ENCODE measurements at places on chromosomes 6 and 20. TPM values are rescaled to one million over a fixed set of nuclear protein-coding genes. Genes with fewer than 3 reads are reported as not detected.

Gene FKBP1C
- total RNA-seq, result 1.9 TPM

Gene ANKRD60
- not detected for total RNA-seq

DNA sequence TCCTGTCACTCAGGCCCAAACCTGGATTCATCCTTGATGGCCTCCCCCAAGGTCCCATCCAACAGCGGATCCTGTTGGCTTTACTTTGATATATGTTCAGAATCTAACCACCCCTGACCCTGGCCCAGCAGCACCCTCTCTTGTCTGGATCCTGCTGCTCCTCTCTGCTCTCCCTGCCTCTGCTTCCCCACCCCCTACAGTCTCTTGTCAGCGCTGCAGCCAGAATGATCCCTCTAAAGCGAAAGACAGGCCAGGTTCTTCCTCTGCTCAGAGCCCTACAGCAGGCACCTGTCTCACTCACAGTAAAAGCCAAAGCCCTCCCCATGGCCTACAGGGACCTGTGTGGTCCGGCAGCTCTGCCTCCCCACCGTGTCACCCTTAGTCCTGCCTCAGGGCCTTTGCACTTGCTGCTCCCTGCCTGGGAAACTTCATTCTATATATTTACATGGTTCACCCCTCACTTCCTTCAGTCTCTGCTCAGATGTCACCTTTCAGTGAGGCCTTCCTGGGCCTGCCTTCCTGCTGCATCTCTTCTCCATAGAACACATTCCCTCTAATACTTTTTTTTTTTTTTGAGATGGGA lies 37.4 kb upstream of the KCNB1 start:
- no peaks in the 10 kb centered on the region for H3K36me3 ChIP-seq
- H3K4me1 ChIP-seq, result 0 out of 2 replicates have a peak, but pooled peaks cover 4% of the 10 kb centered on the region
- H3K27ac ChIP-seq, result no peak overlapping the region
- no peak overlapping the region for H3K4me3 ChIP-seq
- H3K27me3 ChIP-seq, result peaks cover 20% of the 10 kb centered on the region

DNA sequence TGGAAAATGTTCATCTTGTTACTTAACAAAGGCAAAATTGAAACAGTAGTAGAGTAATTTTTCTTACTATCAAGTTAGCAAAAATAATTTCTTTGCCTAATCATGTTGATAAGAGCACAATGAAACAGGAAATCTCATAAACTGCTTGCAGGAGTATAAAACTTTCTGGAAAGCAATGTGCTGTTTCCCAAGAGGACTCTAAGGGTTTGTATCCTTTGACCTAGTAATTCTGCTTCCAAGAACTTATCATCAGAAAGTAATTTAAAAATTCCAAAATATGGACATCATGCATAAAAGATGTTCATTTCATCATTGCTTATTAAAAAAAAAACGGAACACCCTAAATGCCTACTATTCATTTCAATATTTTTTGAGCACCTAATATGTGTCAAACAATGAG lies 46.1 kb upstream of the TNFAIP3 start:
- H3K36me3 ChIP-seq, result no peaks in the 10 kb centered on the region
- H3K4me3 ChIP-seq, result no peak overlapping the region
- H3K27me3 ChIP-seq, result no peaks in the 10 kb centered on the region
- H3K27ac ChIP-seq, result no peak overlapping the region
- peaks cover 10% of the 10 kb centered on the region for H3K4me1 ChIP-seq

GRCh38 chr20:54223751-54224150 lies 15.9 kb downstream of the PFDN4 start:
- no peaks in the 10 kb centered on the region for H3K36me3 ChIP-seq
- no peak for DNase-seq
- H3K4me1 ChIP-seq, result peaks cover 3% of the 10 kb centered on the region
- H3K27me3 ChIP-seq, result no peaks in the 10 kb centered on the region
- no peak overlapping the region for H3K4me3 ChIP-seq

- H3K4me3 ChIP-seq, result no peak within 1 kb of the TSS
- H3K36me3 ChIP-seq, result no peaks in the 10 kb centered on the region
- H3K27me3 ChIP-seq, result no peaks in the 10 kb centered on the region
- no peaks in the 10 kb centered on the region for H3K4me1 ChIP-seq
These were observed at the start of gene MOG for GRCh38 chr6:29656798-29657197. Gene MOG (plus strand): TSS chr6:29657092. CDS start chr6:29657210, 118 bp downstream.

GRCh38 chr6:9761220-9761619 lies 653.7 kb downstream of the TFAP2A start:
- no peaks in the 10 kb centered on the region for H3K36me3 ChIP-seq
- H3K27ac ChIP-seq, result no peak overlapping the region

Gene GSS
- total RNA-seq, result 82.0 TPM

Gene SALL4
- total RNA-seq, result 1.7 TPM

GRCh38 chr6:124254941-124255685 lies 451.4 kb downstream of the NKAIN2 start:
- H3K36me3 ChIP-seq, result no peaks in the 10 kb centered on the region
- no peak for DNase-seq
- H3K27me3 ChIP-seq, result no peaks in the 10 kb centered on the region
- no peak overlapping the region for H3K4me3 ChIP-seq
- no peaks in the 10 kb centered on the region for H3K4me1 ChIP-seq
- no peak overlapping the region for H3K27ac ChIP-seq

DNA sequence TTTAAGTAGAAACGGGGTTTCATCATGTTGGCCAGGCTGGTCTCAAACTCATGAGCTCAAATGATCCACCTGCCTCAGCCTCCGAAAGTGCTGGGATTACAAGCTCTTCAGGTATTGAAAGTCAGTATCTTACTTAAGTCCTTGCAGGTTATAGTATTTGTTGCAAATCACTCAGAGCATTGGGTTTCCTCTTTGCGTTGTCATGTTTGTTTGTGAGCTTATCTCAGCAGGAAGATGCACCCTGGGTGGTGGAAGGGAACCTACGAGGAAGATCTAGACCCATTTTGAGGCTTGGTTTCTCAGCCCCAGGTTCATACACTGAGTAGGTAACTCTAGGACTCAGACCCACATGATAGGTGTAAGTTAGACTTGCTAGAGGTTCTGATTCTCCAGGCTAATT lies 18.6 kb downstream of the MYH7B start:
- DNase-seq, result no peak

DNA sequence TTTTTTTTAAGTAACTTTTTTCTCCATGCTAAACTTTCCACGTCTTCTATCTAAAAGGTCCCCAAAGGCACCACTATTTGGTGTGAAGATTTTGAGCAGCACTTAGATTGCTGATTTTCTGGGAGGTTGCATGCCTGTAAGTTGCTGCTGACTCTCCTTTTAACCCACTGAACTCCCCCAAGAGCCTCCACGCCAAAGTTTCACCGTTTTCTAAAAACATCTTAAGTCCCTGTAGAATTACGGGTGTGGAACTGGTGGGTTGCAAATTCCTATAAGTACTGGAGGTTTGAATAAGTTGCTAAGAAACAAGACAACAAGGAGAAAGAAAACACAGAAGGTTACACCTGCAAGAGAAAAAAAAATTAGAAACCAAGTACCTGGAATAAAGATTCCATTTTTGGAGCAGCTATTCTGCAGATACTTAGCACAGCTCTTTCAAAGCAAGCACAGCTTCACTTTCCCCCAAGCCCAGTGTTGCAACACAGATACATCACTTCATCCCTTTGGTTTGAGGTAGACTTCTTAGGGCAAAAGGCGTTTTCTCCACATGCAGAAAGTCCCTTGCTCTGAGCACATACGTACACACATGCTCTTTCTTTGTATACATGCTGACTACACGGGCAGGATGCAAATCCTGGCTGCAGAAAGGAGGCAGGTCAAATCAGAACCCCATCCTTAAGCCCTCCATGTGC lies 5.0 kb downstream of the JAG1 start:
- H3K4me1 ChIP-seq, result peaks cover 25% of the 10 kb centered on the region
- no peak for DNase-seq
- H3K27me3 ChIP-seq, result no peaks in the 10 kb centered on the region

GRCh38 chr6:37882724-37883413 lies 63.3 kb downstream of the ZFAND3 start:
- H3K36me3 ChIP-seq, result no peaks in the 10 kb centered on the region
- H3K27me3 ChIP-seq, result no peaks in the 10 kb centered on the region
- peak; percentile 31 for DNase-seq
- peaks cover 9% of the 10 kb centered on the region for H3K4me1 ChIP-seq
- no peak overlapping the region for H3K4me3 ChIP-seq

Gene DNAH8
- 0.06 TPM for total RNA-seq

DNA sequence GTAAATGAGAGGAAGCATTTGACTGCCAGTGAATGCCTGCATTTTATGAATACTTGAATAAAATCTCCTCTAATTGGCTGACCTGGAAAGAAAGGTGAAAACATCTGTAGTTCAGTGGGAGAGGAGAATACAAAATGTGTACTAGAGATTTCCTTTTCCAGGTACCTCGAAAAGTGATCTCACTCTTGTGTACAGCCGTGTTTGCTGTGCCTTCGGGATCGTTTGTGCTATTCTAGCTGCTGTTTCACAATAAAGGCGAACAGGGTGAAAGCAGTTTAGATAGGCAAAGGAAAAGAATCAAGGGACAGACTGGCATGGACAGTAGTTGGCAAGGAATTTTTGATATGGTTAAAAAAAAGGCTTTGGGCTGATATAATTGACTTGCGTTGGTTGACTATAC lies 112.3 kb downstream of the ARID1B start:
- H3K4me1 ChIP-seq, result no peaks in the 10 kb centered on the region
- no peak for DNase-seq
- no peaks in the 10 kb centered on the region for H3K27me3 ChIP-seq
- no peak overlapping the region for H3K4me3 ChIP-seq
- H3K36me3 ChIP-seq, result no peaks in the 10 kb centered on the region

DNA sequence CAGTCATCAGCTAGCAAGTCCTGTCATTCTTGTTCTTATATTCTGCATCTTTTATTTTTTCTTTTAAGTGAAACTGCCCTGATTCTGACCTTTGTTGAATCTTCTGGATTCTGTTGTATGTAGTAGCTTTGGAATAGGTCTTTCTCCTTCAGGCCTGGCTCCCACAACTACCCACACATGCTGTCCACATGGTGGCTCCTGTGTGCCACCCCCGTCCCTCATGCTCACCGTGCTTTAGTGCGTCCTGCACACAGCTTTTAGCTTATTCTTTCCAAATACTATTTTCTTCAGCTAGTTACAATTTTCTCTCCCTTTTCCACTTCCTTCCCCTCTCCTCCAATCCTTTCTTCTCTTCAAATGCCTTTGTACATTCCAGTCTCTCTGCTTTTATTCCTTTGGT lies 61.8 kb downstream of the CTNNBL1 start:
- H3K36me3 ChIP-seq, result peaks cover 5% of the 10 kb centered on the region
- no peak overlapping the region for H3K4me3 ChIP-seq
- H3K27ac ChIP-seq, result no peak overlapping the region
- DNase-seq, result no peak

DNA sequence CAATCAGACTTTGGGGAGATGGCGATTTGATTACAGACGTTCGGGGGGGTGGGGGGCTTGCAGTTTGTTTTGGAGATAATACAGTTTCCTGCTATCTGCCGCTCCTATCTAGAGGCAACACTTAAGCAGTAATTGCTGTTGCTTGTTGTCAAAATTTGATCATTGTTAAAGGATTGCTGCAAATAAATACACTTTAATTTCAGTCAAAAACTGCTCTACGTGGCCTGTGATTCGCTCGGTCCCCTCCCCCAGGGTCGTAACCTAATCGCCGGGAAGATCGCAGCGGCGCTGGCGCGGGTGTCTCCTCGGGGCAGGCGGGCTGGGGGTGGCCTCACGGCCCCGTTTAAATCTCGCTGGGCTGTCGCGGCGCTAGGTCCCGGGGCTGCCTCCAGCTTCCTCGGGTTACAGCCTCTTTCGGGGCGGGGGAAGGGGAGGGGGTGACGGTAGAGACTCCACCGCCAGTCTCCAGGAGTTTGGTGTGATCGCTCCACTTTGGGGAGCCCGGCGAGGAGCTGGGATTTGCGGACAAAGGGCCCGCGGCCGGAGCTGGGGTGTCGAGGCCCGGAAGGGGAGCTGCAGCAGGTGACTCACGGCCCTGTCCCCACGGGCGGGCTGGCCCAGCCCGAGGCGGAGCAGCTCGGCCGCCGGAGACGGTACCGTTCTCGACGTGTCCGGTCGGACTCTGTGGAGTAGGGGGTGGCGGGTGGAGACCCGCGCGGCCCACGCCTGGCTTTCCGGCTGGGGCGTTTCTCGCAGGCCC lies 4.2 kb downstream of the FOXC1 start:
- DNase-seq, result peak; percentile 19
- H3K4me1 ChIP-seq, result 0 out of 2 replicates have a peak, but pooled peaks cover 4% of the 10 kb centered on the region
- H3K4me3 ChIP-seq, result peak overlapping the region; percentile 80
- no peak overlapping the region for H3K27ac ChIP-seq
- H3K27me3 ChIP-seq, result no peaks in the 10 kb centered on the region
- no peaks in the 10 kb centered on the region for H3K36me3 ChIP-seq

GRCh38 chr20:20143165-20143564 lies 90.8 kb downstream of the CFAP61 start:
- H3K4me3 ChIP-seq, result no peak overlapping the region
- H3K4me1 ChIP-seq, result no peaks in the 10 kb centered on the region
- no peak for DNase-seq
- no peak overlapping the region for H3K27ac ChIP-seq
- H3K27me3 ChIP-seq, result peaks cover 54% of the 10 kb centered on the region
